ENCODE measurements at places on chromosomes 4 and X.

- DNase-seq = no peak
Observed at GRCh38 chrX:6778544-6779503, 243.9 kb upstream of the VCX3A start.

DNA sequence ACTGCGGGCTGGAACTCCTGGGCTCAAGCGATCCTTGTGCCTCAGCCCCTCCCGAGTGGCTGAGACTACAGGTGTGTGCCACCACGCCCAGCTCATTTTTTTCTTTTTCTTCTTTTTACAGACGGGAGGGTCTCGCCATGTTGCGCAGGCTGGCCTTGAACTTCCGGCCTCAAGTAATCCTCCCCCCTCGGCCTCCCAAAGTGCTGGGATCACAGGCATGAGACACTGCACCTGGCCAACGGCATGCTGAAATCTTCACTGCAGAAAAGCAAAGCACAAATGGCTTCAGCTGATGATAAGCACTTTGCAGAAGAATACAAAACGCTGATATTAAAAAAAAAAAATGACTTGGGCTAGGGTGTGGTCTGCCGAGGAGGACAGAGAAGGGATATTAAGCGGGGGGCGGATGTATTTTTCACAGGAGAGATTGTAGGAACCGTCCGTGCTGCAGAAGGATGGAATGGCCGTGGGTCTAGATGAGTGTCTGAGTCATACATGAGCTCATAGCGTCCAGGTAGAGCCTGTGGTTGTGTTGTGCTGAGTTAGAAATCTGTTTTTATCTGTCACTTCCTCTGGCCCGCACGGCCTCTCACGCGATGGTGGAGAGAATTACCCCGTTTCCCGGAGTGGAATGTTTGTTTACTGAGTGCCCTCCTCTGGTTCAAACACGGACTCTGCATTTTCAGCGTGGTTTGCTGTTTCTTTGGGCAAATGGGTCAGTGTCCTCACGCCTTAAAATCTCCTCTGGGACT is 8.5 kb upstream of the AKAP17A start:
- peak; percentile 56 for DNase-seq

DNA sequence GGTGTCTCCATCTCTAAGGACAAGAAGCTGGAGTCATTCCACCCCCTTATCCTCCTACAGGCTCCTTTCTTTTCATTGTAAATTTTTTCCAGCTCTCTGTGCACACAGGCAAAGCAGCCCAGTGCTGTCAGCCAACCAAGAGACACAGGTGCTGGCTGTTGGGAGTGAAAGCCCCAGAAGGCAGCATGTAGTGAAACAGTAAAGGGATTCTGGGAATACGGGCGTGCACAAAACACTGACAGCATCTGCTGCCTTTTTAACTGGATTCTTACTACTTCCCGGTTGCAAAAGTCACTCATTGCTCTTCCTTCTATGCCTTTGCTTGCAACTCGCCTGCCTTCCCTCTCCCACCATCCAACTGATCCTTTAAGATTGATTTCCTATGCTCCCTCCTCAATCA is 208.6 kb upstream of the PRPS2 start:
- no peak for DNase-seq

DNA sequence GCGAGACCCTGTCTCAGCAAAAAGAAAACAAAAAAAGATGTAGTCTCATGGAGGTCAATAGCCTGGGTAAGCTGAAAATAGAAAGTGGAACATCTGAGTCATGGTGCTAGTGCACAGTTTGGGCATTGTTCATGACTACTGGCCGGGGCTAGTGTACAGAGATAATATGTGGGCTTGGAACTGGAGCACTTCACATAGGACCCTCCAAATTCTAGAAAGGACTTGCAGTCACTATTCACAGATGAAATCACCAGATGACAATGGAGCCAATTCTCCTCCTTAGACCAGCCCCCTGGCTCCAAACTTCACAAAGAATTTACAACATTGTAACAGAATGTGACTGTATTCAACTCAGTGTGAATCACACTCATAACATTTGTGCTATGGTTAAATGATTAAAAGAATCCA is 367.8 kb upstream of the SLC7A11 start:
- DNase-seq = no peak

DNA sequence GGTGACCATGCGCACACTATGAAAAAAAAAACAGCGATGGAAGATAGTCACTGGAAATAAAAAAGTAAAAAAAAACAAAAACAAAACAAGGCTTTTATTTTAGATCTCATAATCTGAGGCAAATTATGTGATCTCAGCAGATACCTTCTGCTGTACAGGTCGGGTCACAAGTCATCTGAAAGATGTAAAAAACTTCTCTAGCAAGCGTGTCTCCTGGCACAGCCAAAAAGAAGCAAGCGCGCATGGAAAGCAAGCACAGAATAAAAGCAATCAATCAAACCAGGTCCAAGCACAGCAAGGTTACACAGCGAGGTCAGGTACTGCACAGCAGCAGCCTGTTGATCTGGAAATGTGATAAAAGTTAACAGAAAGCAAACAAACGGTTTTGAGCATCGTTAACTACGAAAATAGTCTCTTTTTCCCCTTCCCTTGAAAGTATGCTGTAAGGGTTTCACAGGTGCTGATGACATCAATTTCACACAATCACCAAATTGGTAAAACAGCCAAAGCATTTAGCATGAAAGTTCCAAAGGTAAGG is 79.3 kb upstream of the MTNR1A start:
- DNase-seq = no peak

DNA sequence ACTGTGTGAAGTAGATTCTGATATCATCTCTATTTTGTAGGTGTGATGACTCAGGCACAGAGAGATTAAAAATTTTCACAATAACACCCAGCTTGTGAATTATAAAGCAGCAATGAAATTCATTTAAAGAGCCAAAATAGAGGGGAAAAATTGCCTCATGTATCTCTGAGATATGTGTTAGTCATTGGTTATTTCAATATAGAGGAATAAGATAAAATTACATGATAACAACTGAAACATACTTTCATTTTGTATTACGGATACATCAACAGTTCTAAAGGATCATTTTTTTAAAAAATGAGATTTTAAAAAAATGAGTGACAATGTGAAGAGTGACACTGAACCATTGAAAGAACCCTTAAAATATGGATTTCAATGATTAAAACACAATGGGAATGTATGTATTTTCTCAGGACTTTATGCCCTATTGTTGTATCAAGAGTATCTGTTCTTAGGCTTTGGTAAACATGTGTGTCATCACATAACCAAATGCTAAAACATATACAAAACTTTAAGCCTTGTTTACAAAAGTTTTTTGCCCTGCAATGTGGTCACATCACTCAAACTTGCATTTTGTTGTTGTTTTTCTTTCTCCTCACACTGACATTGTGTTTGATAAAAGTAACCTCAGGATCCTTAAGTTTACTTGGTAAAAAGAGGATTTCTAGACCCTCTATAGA is 221.3 kb downstream of the ANTXR2 start:
- no peak for DNase-seq

DNA sequence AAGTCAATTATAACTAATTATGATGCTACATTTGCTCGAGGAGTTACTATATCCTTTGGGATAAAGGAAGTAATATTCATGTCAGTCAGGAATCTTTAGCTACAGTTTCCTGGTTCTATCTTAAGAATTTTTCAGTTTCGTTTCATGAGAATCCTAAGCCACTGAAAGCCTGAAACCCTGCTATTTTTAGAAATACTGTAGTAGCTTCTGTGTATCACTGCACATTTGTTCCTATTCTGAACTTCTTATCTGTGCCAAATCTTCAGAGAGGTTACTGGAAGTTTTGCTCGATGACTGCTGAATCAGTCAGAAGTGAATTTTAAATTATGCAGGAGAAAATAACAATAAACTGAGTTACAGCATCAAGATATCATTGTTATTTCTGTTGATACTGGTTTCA is 249.2 kb downstream of the TENM3 start:
- DNase-seq = no peak

DNA sequence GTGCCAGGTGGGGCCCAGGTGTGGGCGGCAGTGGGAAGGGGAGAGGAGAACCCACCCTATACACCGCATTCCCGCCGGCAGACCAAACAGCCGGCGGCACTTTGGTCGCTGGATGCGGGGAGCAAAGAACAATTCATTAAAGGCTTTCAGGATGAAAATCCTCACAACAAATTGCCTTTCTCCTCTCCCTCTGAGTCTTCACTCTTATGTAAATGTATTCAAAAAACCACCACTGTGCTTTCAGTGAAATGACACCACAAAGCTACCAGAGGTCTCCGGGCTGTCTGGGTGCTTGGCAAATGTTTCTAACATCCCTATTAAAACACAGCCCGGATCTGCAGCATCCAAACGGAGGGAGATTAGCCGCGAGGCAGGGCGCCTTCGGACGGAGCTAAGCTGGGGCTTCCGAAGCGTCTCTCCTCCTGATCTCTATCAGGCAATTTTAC is 171.8 kb upstream of the TBL1X start:
- DNase-seq = no peak

DNA sequence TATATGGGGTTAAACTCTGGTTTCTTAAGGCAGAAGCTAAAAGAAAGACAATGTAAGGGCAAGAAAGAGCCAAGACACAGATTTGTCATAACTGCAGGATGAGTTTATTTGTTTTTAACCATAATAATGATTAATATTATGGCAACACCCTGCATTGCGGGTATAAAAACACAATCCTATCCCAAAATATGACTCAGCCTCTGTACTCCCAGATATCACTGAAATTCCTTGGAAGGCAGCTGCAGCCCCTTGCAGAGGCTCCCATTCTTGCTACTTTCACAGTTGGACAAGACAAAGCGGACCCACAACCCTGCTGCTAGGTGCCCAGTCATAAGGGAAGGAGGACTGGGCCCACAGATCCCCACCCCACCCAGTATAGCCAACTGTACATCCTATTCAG is 20.4 kb upstream of the FGF16 start:
- no peak for DNase-seq

- no peak for DNase-seq
Observed at GRCh38 chrX:111284631-111285293, 14.5 kb upstream of the CAPN6 start.

DNA sequence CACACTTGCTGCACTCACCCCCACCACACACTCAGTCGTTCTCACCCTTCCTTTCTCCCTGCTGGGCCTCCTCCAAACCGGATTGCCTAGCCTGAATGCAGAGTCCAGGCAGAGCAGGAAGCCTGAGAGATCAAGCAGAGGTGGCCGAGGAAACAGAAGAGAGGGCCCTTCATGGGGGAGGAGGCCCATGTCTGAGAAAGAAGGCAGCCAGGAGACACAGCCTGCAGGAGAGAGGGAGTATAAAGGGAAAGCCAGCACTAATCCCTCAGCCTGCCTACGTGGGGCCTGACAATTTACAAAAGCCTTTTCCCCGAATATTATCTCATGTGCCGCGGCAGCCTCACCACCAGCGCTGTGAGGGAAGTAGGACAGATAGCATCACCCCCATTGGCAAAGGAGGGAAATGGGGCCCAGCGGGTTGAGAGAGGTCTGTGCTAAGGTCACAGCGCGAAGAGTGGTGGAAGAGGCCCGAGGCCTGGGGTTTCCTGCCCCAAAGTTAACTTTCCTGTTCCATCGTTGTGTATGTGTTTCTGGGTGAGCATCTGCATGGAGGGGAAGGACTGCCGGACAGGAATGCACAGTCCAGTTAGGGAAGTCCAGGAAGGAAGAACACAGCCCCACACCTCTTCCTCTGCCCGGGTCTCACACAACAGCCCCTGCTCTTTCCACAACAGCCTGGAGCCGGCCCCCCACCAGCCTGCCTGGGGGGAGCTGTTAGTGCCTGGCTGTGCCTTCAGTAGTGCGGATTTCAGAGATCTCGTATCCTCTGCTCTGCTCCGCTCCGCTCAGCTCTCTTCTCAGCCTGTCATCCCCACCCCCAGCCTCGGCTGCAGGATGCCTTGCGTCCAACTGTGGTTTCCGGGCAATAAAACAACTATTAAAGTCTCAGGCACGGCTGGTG is 50.9 kb upstream of the BCOR start:
- no peak for DNase-seq

- no peak for DNase-seq
Observed at GRCh38 chr4:109676886-109677285, 26.4 kb downstream of the CASP6 start.

DNA sequence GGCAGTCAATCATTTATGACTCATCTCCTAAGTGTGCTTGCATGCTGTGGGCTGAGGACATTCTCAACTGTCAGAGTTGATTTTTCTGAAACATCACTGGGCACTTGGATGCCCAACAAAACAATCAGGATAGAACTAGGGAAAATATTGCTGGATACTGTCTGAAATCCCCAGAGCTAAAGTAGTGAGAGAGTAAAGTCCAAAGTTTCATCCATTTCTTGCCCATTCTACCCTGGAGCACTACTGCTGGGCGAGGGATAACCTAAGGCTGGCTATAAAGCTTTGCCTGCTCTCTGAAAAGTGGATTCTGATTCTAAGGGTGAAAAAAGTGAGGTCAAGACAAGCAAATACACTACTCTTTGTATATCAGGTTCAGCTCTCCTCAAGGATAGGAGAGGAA is 279.6 kb upstream of the EDA2R start:
- DNase-seq = no peak

DNA sequence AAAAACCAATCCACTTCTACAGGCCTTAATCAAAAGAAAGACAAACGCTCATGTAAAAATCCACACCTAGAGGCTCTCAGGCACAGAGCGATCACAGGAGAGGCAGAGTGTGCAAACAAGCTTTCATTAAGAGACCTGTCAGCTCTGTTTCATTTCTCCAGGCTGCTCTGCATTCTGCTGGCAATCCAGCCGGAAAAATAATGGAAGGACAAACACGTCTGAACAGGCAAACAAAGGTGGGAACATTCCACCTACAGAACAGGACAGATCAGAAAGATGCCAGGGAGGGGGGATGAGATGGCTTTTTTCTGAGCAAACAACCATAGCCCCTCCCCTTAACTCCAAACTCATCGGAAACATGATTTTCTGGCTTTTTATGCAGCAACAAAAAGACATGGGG is 9.7 kb downstream of the SOD3 start:
- DNase-seq = no peak

DNA sequence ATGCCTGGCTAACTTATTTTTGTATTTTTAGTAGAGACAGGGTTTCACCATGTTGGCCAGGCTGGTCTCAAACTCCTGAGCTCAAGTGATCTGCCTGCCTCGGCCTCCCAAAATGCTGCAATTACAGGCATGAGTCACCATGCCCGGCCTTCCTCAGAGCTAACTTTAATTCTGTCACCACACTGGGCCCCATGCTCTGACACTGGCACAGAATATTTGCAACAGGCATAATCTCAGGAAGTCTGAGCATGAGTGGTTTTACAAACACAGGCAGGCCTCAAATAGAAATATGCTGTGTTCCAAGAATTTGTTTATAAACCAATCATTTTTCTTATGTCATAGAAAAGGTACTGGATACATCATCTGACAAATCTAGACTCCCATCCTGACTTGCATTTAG is 32.7 kb upstream of the FAM9C start:
- DNase-seq = peak; percentile 43
